ENCODE measurements at places on chromosomes 2 and 18.

GRCh38 chr2:20965221-20965620 lies 78.7 kb downstream of the APOB start:
- DNase-seq, result no peak

DNA sequence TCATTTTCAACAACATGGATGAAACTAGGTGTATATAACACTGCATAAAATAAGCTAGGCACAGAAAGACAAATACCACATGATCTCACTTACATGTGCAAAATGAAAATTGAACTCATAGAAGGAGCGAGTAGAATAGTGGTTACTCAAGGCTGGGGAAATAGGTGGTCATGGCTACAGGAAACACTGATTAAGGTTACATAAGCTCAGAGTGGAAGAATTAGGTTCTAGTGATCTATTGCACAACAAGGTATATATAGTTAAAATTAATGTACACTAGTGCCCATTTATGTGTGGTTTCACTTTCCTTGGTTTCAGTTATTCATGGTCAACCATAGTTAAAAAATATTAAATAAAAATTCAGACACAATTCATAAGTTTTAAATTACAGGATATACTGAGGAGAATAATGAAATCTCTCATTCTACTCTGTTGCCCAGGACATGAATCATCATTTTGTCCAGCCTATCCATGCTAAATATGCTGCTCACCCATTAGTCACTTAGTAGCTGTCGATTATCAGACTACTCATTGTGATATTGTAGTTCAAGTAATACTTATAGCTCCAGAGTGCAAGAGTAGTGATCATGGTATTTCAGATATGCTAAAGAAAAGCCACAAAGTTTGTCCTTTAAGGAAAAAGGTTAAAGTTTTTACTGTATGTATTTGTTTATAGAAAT lies 1530.9 kb upstream of the LRRTM1 start:
- DNase-seq, result no peak

- DNase-seq, result no peak
Measured at GRCh38 chr2:234911271-234911670, 40.5 kb upstream of the SH3BP4 start.

GRCh38 chr2:101803945-101804696 lies 106.6 kb downstream of the MAP4K4 start:
- DNase-seq, result no peak

DNA sequence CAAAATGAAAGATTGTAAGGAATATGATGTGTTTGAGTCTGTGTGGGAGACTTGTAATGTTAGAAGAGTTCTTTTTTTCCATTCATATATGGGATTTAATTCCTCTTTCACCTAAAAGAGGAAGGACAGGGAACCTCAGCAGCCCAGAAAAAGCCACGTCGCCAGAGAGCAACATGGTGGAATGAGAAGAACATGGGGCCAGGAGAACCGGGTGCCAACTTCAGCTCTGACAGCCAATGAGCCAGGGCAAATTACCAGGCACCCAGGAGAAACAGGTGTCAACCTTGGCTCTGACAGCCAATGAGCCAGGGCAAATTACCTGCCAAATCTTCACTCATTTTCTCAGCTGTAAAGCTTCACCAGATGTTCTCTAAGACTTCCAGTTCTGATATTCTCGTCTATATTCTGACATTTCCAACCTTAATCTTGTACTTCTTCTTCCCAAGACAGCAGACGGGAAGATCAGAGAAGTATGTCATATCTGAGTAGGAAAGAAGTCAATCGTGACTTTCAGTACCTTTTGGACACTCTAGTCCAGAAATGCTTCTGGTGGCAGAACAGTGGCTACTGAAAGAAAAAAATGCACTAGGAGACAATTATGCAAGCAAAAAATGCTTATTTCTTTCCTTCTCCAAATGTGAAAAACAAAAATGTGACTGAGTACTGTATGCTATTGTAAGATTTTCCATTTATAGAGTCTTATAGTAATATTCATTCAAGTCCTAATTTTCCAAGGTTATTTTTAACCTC lies 79.2 kb upstream of the COL5A2 start:
- no peak for DNase-seq

DNA sequence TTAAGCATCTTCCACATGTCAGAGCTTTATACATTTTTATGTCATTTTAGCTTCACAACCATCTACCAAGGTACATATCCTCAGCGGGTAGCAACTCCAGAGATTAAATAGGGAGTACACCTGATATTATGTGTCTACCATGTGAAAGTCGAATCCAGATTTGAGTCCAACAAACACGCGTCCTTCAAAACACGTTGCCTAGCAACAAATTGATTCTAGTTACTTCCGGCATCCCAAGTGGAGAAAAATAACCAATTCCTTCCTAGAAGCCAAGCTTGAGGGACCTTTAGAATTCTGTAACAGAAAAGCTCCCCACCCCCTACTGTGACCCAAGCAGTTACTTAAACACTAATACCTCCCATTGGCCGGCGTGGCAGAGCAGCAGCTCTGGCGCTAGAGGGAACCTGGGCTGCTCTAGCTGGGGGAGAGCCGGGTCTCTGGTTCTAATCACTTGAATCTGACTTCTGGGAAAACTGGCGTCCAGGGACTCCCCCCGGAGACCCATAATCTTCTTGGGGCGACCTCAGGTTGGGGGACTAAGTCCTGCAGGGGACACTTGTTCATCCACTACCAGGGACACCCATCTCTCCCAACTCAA lies at the start of gene ERICH2:
TSS of gene ERICH2 (plus strand) at position 371 of the 598 bp plus-strand sequence. CDS start 304 bp downstream, outside the sequence.
- DNase-seq, result peak; percentile 52

DNA sequence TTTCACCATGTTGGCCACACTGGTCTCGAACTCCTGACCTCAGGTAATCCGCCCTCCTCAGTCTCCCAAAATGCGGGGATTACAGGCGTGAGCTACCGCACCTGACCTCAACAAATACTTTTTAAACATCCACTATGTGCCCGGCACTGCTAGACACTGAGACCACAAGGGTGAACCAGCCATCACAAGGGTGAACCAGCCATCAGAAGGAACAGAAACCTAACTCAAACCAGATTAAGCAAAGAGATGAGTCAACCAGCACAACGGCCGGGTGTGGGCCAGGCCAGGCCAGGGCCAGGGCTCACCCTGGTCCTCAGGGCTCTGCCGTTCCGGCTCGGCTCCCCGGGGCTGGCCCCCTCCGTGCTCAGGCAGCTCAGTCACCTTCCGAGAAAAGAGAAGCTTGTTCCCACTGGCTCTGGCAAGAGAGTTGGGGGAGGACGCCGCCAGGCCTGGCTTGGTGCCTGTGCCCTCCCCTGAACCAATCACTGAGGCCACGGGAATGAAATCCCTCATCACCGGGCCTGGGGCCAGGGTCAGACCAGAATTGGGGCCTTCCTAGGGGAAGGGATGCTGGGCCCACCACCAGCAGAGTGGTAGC lies 4.4 kb downstream of the TEX44 start:
- no peak for DNase-seq

GRCh38 chr2:166170356-166170755 lies 42.5 kb upstream of the SCN1A start:
- no peak for DNase-seq

DNA sequence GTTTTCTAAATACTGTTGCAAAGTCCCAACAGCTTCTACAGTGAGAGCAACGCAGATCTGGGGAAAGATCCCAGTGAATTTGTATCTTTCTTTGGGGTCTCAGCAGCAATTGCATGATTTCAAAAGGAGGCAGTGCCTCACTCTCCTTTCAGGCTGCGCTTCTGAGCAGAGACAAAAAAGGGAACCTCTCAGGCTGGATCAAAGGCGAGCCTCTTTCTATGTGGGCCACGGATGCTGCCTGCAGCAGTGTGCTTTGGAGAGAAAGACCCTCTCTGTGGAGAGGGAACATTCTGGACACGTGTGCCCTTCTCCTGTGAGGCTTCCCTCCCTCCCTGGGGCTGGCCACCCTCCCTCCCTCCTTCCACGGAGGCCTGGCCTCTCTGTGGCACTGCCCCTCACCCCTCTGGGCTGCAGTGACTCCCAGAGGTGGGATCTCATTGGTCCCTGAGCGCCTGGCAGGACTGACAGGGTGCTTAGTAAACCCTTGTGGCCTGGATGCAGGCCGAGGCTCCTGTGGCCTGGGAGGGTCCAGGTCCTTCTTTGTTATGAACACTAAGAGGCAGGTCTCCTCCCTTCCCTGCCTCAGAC lies 21.6 kb upstream of the PDIA6 start:
- DNase-seq, result no peak

GRCh38 chr2:134360745-134361487 lies 107.0 kb downstream of the MGAT5 start:
- no peak for DNase-seq

DNA sequence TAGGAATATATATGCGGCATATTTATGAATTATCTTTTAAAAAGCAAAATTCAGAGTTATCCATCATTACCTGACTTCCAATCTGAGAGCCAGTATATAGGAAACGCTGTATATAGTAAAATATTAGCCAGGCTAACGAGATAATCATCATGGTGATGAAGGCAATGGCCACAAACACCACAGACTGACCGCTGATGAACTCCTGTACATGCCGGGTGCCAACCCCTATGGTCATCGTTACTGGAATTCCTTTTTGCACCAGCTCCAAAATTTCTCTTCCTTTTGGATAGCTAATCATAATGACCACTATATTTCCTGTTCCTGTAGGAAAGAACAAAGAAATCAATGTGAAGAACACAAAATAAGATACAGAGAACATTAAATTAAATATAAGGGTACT lies 13.6 kb downstream of the RNF149 start:
- DNase-seq, result no peak

GRCh38 chr2:100744589-100744988 lies 75.3 kb upstream of the NPAS2 start:
- DNase-seq, result no peak

DNA sequence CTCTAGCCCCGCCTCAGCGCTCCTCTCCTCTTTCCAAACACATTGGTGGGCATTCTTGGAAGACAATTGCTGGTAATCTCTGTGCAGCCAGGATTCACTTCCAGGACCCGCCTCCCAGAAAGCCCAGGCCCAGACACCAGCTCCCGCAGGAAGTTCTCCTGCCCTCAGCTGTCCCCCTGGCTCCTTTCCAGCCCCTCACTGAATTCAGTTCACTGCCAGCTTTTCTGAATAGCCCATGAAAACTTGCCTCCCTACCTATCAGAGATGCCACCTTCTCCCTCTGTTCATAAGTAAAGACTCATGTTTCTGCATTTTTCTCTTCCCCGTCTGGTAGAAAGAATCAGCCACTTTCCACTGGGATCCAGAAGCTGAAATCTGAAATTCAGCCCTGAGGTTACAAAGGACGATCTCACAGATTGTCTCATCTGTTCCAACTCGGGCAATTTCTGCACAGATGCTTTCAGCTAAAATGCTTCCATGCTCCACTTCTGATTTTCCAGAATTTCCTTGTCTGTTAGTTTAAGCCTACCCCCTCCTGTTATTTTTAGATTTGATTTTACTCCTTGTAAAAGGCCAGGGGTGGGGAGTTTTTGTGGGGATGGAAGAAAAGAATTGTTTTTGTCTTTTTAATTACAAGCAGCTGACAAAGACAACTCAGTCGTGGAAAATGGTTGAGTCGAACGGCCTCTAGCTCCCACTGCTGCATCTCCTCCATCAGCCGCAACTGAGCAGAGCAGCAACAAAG lies 98.1 kb downstream of the SP3 start:
- DNase-seq, result no peak

GRCh38 chr2:101696272-101697123 lies 1.0 kb upstream of the MAP4K4 start:
- no peak for DNase-seq

DNA sequence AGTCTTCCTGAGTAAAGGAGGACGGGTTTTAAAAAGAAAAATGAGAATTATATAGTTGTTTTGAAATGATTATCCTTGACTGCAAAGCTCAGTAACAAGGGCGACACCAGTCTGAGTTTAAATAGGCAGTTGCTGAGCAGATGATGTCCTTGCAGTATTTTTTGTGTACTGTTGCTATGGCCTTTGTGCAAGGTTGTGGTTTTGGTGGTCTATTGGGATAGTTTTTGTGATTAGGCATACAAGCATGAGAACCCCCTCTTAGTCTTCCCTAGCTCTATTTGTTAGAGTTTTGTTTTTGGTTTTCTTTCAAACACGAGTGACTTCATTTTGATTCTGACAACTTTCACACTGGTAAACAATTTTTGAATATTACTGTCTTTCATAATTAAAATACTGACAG lies 64.1 kb downstream of the TAF4B start:
- no peak for DNase-seq

DNA sequence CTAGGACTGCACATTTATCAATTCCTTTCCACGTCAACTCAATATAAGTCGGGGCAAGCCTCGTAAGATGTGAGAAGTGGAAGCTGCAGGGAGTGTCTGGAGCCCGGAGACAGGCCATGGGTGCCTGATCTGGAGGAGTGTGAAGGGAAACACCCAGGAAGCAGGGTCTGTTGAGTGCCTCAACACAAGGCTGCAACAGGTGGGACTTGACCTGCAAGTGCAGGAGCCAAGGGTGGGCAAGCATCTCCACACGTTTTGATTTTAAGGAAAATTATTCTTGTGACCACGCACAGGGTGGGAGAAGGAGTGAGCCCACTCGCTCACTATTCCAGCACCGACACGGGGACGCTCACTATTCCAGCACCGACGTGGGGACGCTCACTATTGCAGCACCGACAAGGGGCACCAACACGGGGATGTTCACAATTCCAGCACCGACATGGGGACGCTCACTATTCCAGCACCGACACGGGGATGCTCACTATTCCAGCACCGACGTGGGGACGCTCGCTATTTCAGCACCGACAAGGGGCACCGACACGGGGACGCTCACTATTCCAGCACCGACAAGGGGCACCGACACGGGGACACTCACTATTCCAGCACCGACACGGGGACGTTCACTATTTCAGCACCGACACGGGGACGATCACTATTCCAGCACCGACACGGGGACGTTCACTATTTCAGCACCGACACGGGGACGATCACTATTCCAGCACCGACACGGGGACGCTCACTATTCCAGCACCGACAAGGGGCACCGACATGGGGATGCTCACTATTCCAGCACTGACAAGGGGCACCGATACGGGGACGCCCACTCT lies 197.3 kb downstream of the EIPR1 start:
- no peak for DNase-seq

DNA sequence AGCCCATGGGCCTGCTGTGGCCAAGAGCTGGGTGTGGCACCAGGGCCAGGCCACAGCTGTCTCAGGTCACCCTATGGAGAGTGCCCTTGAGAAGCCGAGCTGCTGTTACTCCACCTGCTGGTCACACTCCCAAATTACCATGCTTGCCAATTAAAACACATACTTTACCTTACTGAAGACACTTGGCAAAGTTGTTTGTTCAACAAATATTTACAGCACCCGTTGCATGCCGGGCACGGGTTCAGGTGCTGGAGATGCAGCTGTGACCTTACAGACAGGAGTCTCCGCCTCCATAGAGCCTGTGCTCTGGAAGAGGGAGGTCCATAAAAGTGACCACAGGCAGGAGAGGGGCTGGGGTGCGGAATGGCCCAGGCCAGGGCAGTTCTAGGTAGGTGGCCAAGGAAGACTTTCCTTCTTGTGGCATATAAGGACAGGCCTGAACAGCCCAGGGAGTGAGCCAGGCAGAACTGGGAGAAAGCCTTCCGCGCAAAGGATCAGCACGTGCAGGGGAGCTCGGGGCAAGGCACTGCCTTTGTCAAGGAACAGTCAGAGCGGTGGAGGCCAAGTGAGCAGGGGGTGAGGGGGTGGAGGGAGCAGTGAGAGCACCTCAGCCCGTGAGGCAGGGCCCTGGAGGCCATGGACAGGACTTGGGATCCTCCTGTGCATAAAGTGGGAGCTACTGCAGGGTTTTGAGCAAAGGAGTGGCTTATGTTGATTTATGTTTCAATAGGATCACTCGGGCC lies 23.6 kb upstream of the RBM44 start:
- no peak for DNase-seq

GRCh38 chr2:241844831-241845578 lies 13.7 kb downstream of the PDCD1 start:
- DNase-seq, result no peak

All from NCI-H1436 treated with DMSO at 0.1 percent for 48 hours (cell line).